ENCODE measurements at places on chromosomes 7 and 10.

DNA sequence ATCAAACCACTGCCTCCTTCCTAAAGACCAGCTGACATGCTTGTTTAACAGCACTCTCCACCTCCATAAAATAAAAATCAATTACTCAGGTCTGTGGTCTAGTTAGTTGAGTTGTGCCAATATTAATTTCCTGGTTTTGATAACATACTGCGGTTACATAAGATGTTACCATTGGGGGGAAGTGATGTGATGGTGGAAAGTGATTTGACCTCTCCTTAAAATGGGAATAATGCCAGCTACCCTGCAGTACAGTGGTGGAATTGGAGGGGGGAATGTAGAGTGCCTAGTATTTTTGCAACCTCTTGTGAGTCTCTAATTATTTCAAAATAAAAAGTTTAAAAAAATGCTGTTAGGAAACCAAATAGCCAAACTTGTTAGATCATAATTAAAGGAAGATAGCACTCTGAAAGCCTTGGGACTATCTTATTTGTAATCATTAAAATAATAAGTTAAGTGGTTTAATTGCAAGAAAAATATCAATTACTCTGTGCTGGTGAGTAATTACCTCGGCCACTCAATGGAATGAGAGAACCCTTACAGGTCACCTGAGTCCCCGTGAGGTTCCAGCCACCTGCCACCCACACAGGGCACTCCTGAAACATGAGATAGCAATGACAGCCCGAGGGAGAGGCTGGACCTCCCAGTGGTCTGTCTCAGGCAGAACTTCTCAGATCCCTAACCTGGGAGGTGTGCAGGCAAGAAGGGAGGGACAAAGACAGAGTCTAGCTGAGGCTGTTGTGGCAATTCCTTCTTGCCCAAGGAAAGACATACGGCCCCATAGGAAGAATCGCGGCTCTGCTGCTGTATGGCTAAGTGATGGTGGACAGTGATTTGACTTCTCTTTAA, 94.1 kb downstream of the SH3PXD2A start:
- no peak for DNase-seq

- DNase-seq = no peak
Measured at GRCh38 chr7:42222125-42222524, 14.9 kb downstream of the GLI3 start.

GRCh38 chr7:30510124-30511075, 5.8 kb upstream of the GGCT start:
- DNase-seq = peak; percentile 25

DNA sequence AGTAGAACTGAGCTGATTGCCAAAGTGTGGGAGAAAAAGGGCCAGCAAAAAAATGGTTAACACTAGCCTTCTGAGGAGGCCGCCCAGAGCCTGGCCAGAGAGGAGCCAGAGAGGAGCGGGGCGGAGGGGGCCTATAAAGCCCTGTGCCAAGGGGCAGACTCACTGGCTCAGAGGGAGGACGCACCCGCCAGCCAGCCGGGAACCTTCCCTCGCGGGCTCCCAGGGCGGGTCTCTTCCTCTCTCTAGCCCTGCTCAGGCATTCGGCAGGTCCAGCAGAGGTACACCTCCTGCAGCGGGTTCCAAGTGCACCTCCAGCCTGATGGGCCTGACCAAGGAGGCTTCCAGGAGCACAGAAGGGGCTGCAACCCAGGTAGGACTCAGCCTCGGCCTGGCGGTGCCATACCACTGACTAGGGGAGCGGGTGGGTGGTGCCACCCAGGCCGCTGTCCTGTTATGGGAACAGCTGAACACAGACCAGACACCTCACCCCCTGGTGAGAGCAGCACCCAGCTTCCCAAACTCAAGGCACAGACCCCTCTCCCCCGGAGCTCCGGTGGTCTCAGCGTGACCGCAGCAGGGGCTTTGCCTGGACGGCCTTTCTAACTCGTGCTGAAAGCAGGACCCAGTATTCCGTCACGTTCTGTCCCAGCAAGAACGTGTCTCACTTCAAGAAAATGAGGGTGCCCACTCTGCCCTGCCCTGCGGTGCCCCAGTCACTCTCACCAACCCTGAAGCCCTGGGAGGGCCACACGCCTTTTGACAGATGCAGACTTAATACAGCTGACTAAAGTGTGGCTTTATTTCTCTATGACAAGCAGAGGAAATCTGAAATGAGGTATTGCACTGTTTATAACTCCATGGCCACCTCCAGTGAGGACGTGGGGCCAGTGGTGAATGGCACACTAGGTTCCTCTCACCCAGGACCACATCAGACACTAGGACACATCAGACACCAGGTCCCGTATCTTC, at the start of gene GPER1:
Gene GPER1 (plus strand): TSS at position 162 of the 969 bp plus-strand sequence. CDS start 3,616 bp downstream, outside the sequence.
- peak; percentile 34 for DNase-seq

GRCh38 chr10:33963729-33964128, 629.3 kb upstream of the NRP1 start:
- DNase-seq = no peak

DNA sequence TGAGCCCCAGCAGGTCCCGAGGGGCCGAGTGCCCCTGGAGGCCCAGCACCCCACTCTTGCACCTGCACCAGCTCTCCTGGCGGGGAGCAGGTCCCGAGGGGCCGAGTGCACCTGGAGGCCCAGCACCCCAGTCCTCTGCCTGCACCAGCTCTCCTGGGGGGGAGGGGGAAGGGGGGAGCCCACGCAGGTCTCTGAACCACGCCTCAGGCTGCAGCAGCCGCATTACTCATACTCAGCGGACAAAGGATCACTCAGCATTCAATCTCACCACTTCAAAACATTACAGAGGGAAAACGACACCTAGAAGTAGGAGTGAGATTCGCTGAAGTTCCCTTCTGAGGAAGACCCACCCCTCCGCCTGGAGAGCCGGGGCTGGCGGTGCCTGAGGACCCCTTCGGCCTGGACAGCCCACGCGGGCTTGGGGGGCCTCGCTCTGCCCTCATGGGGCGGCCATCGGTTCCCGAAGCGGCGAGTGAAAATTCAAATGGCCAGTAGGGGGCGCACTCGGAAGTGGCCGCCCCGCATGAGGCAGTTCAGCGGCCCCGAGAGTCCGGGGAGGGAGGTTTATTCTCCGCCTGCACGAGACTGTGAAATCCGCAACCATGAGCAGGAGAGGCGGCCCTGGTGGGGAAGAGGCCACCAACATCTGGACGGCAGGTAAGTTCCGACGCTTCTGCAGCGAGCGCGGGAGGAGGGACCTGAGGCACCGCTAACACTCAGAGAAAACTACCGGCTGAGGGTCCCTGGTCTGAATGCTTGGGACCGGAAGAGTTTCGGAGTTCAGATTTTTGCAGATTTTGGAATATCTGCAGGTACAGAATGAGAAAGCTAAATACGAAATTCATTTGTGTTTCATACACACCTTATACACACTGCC, 1.1 kb upstream of the GPER1 start:
- peak; percentile 46 for DNase-seq

DNA sequence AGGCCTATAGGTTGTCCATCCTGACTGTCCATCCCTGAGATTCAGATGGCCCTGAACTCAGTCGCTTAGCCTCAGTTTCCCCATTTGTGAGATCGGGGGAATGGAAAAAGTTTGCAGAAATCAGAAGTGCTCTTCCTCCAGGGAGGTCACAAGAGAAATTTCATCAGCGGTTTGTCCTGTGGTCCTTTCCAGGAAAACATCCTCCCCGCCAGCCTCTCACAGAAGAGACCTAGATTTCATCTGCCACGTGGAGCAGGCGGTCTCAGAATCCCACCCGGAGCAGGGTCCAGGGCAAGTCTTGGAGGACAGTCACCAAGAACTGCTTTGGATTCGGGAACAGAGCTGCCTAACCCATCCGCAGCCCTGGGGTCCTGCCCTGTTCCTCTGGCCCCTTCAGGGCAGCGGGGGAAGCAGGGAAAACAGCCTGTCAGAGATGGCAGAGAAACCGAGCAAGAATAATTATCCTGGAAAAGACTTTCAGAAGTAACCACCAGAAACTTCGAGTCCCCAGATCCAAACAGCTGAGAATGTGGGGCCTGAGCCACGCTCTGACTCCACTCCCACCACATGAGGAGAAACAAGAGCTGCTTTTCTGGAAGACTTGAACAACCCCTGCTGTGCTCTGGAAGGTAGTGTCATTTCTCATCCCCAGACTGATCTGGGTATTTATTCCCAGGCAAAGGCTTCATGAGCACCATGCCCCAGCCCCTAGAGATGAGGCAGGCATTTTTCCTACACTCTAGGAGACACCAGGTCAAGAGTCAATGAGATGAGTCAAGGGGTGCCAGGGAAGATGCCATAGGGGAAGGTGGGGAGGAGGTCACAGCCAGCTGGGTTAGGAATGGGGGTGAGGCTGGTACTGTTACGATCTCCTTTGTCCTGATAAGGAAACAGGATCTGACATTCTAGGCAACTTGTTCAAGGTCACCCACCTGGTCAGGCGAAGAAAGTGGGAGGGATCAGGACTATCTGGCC, 1.1 kb upstream of the TNS3 start:
- no peak for DNase-seq

- DNase-seq = no peak
Measured at GRCh38 chr7:125572414-125572813, 642.8 kb upstream of the POT1 start.

GRCh38 chr10:132939957-132940790, 2.2 kb downstream of the CFAP46 start:
- no peak for DNase-seq

DNA sequence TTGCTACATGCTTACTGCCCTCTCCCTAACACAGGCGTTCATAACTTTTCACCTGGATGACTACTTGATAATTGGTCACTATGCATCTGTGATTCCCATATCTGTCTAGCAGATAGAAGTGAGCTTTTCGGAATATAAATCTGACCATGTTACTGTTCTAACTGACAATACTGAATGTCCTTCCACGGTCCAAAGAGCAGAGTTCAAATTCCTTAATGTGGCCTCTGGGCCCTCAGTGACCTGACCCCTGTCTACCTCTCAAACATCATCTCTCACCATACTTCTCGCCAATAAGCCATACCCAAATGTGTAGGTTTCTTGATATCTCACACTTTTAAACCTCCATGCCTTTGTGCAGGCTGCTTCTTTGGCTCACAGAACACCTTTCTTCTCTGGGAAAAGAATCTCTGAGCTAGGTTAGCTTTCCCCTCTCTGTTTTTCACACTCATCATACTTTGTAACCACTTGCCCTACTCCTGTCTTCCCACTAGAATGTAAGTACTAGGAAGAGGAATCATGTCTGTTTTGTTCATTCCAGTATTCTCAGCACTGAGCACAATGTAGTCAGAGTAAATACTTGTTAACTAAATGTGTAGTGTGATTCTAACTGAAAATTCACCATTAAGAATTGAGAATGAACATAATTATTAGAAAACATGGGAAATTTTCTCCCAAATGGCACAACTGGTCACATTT, 39.2 kb upstream of the LRRC17 start:
- DNase-seq = no peak

- no peak for DNase-seq
Measured at GRCh38 chr10:121500701-121501332, 97.4 kb downstream of the FGFR2 start.

DNA sequence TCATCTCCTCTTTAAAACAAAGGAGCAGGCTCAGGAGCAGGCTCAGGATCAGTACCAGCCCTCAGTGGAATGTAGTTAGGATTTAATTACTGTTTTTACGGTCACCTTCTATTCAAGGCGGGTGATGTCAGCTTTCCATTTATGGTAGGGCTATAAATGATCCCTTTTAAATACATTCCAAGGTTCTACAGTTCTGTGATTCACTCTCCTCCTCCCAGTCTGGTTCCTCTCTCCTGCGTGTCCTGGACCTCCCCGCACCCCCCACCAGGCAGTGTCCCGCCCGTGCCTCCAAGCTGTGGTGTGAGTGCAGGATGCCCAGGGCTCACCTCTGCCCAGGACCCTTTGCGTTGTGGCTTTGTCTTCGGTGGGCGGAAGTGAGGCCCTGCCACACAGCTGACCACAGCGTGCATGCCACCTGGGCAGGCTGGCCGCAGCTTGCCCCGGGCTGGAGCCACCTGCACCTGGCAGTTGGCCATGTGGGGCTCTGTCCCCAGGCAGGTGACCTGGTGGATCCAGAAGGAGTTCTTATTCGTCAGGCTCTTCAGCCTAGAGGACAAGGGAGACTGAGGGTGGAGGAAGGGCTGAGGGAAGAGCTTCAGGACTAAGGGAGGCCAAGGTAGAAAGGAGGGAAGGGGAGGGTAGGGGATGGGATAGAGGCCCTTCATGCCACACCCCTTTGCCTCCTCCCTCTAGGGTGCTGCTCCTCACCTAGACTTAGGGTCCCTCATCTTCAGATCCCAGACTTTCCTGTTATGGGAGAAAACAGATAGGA, 9.1 kb downstream of the LOXL4 start:
- DNase-seq = peak; percentile 57

DNA sequence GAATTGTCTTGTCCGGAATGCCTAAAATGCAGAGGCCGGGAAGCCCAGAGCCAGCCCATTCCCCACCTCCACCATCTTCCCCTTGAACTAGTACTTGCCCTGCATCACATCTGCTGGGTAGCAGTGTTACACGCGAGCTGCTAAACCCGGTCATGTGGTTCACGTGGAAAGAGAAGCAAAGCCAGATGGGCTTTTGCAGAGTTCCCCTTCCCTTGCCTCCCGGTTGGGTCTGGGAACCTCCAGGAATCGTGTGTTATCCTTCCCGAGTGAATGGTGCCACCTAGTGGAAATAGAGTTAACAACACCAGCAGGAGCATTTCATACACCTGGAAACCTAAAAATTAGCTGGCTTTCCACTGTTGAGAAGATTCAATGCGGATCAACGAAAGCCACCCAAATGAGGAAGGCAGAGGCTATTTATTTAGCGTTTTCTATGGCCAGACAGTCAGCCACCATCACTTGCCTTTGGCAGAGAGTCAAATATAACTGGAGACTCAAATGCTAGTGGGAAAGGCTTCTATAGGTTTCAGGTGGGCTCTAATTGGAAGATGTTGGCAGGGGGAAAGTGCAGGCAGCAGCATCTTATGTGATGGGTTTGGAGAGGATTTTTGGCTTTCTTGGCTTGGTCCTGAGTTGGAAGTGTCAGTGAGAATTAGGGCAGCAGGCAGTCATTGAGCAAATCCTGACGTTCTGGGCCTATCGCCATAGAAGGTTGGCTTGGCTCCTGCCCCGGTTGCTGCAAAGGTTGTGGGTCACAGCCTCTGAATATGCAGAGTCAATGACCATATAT, 12.9 kb upstream of the DENND2A start:
- DNase-seq = peak; percentile 62

GRCh38 chr7:329691-330281, 39.8 kb downstream of the FOXL3 start:
- DNase-seq = no peak

DNA sequence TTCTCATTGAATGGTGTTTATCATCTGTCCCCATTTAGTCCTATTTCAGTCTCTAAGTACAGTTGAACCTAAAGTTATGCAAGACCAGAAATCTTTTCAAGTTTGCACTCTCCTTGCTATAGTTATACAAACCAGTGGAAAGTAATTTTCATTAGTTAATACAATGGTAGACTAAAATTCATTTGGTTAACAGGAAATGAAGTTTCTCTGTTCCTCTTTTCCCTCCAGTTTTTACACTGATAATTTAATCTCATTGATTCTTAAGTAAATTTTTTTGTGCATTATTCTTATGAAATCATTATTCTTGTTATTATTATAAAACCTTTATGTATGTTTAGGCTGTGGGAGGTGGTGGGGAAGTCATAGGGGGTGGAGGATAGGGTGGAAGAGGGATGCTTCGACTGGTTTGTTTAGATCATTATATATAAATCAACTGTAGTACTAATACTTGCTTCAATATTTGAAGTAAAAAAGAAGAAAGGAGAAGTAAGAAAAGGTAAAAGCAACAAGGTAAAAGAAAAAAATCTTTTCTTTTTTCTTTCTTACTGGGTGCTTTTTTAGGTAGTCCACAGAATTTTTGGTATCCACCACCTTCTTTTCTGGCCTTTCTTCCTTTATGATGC, 104.1 kb downstream of the GPR85 start:
- no peak for DNase-seq

All from HFFc6 (cell line).